ENCODE measurements at places on chromosomes 3 and 15.

GRCh38 chr3:31851278-31851677, 129.8 kb downstream of the OSBPL10 start:
- no peak for DNase-seq

GRCh38 chr3:146529021-146529420, 15.4 kb downstream of the PLSCR1 start:
- DNase-seq, result no peak

DNA sequence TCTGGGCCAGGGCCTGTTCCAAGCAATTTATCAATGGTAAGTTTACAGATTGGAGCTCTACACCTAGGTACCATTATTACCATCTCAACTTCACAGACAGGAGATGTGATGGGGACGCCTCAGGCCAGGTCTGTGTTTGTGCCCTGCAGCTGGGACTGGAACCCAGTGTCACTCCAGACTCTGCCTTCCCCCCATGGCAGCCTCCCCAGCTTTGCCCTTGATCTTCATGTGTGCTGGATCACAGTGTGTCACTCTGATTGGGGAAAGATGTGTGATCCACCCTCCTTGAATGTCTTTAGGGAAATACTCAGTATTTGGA, 59.6 kb downstream of the MGLL start:
- DNase-seq, result no peak

DNA sequence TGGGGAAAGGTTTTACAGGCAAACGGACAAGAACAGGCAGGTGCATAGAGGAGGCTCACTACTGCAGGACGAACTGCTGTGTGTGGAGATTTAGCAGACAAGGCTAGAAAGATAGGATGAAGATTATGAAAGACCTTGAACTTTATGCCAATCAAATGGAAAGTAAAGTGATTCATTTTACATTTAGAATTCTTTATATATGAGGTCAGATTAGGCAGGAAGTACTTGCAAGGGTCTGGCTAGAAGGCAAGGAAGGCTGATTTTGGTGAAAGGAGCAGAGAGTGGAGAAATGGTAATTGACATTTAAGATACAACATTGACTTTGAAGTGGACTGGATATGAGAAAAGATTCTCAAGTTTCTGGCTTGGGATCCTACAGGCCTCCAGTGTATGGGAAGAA, 33.6 kb downstream of the PLSCR4 start:
- DNase-seq, result no peak

DNA sequence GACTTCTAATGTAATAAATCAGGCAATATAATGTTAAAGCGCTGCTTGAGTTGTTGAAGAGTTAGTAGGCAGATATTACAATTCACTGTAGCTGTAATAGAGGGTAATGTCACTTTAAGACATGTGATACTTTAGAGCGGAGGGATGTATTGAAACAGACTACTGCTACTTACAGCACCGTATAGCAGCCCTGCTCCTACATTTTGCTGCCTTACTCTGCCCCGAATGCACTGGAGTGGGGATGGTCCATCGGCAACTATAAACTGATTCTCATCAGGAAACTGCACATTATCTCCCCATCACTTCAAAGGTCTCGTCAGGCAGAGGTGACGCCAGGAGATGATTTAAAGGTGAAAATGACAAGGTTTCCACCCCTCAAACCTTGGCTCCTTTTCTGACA, 349.7 kb upstream of the SUCLG2 start:
- no peak for DNase-seq

DNA sequence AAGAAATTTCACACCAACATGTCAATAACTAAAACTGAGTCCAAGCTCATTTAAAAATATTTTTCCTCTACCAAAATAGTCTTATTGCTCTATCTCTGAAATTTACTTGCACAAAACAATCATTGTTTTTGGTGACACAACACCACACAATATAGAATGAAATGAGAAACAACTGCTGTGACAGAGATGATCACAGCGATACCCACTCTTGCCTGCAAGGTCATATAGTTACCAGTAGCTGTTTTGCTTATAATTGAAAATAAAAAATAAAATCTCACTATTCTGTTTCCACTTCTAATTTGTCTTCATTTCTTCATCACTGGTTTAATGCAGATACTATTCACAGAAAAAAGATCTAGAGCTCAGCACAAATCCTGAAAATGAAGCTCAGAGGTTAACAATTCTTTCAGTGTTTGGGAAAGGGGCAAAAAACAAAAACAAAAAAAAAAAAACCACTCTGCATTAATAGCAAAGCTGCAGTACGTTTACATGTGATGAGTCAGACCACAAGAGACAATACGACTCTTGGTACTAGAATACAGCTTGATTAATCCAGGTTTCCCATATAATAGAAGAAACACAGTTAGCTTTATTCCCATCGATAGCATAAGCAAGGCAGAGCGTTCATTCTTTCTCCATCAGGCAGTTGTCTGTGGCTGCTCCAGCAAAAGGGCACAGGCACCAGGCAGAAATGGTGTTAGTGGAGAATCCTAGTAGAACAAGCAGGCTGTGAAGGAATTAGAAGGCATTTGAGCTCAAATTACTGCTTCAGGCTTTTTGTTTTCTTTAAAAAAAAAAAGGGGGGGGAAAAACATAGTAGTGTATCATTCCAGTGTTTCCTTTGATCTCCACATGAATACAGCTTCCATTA, 773 bp downstream of the ANKRD28 start:
- peak; percentile 88 for DNase-seq

DNA sequence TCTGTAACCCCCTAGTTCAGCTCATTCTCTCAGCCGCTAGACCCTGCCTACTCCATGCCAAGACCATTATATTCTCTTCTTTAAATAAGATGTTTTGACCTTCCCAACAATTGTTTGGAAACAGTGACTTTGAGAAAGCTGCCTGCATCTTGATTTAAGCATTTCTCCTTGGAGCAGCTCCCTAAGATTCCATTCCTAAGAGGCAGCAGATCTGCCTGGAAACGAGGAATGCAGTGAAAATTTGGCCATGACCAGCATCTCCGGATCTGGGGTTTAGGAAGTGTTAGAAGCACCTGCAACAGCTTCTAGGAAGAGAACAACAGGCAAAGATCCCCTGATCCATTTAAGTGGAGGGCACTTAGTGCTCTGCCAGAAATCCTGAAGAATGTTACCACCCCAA, 235.7 kb downstream of the NTRK3 start:
- no peak for DNase-seq

DNA sequence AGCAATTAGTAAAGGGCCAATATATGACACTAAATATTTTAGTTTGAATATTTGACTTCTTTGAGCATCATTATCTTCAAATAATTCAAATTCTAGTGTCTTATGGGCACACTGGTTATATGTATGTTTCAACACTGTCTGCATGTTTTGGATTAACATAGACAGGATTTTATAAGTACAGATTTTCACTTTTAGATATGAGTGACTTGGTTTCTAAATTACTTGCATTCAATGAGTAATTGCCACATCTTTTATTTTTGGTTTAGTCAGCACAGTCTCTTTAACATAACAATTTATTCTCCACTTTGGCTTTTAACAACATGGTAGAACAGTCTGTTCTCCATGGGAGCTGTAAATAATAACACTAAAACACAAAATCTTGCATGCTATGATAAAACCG, 674.8 kb downstream of the TBL1XR1 start:
- DNase-seq, result no peak

GRCh38 chr3:43183456-43183855, 77.6 kb upstream of the POMGNT2 start:
- DNase-seq, result no peak

DNA sequence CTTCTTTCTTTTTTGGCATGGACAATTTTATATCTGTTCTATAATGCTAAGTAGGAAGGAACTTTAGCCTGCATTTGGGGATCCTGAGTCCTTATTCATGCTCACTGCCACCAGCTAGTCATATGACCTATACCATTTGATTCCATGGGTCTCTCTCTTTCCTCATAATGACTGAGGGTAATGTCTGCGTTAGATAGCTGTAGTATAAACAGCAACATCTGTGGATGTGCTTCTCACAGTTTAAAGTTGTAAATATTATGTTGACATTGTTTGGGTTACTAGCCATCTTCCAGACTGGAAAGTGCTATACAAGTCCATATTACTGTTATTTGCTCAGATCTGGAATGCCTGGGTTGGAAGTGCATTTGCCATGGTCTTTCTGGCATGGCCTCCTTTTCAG, 274.9 kb upstream of the SEMA6D start:
- no peak for DNase-seq
